Activated naive CD4-positive, alpha-beta T cell treated with anti-CD3 and anti-CD28 coated beads, Interleukin-2, amount 50 U/mL, for 72 hours (primary cell): ENCODE measurements at places on chromosomes 7 and 10.

GRCh38 chr7:105538339-105538738 lies 6.3 kb downstream of the RINT1 start:
- DNase-seq = no peak

- no peak for DNase-seq
These were observed 29.8 kb downstream of the FHIP2A start for GRCh38 chr10:114851336-114851735.

DNA sequence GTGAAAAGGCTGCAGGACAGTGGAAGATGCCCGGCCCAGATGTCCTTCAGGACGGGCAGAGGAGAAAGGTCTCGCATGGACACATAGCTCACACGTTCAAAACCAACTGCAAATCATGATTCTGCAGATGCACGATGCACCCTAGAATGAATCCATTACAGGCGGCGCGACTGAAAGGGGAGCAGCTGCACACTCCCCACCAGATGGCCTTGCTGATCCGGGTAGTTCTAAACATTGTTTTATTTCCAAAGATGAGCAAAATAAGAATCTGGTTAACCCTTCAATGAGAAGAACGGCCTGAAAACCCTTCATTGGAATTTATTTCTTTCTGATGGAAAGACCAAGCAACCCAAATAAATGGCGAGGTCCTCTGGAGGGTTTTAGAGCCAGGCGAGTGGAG lies 33.8 kb downstream of the CHST15 start:
- no peak for DNase-seq

DNA sequence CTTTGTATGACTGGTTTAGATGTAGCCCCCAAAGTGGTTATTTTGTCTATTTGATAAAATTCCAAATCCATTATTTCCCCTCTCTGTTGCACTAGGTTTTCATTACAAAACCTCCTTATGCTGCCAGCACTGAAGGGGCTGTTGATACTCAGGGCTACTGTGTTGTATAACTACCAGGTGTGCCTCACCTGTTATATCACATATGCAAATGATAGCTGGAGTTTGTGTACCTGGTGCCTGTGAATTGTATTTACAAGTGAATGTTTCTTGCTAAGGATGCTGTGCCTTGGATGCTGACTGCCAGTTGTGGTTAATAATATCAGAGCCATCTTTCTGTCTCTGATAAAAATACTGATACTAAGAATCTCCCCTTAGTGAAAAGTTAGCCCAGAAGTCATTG lies 84.8 kb upstream of the CCDC6 start:
- no peak for DNase-seq

- no peak for DNase-seq
These were observed at the start of gene ELN for GRCh38 chr7:74027683-74028320. TSS of gene ELN (plus strand) at chr7:74028173. CDS start at chr7:74028188, 15 bp downstream.

DNA sequence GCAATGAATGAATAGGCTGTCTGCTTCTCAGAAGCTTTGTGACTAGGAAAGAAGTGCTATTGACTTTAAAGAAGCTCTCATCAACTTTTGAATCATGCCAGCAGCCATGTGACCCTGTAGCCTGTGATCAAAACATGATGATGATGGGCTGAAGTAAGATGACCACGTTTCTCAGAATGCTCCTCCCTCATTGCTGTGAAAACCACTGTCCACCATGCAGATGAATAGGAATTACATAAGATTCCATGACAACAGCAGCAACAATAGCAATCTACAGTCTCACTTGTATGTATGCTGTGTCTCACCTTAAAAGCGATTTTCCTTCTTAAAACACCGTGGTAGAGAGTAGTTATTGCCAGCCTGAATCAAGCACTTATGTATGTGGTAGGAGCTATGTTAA lies 228.4 kb downstream of the TRIL start:
- no peak for DNase-seq

DNA sequence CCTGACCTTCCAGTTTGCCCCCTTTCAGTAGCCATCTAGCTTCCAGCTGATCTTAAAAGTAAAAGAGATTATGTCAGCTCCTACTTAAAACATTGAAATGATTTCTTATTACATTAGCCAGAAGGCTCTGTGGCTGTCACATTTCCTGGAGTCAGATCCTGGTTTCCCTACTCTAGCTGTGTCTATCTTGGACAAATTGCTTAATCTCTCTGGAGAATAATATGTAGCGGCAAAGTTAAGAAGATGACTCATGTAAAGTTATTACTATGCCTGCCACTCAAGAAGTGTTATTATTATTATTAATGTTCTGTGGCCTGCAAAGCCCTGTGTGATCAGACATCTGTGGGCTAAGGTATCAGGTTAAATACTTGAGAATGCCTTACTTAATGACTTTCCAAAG lies 107.2 kb downstream of the RUNDC3B start:
- DNase-seq = no peak

DNA sequence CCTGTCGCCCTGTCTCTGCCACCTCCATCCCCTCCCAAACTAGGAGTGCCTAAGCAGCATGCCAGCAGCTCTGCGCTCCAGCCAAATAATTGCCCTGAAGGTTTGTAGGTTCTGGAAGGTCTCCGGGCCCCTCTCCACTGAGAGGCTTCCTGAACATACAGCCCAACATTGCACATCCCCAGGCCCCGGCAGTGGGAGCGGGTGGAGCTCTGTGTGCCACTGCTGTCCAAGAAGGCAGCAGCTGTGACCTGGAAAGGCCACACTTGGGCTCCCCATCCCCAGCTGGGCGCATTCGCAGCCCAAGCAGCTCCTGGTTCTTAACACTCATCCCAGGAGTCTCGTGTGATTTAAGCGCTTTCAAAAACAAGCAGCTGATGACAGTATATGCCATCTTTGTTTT lies 95.7 kb downstream of the COL13A1 start:
- no peak for DNase-seq

- DNase-seq = peak; percentile 22
These were observed 571 bp downstream of the KDM7A start for GRCh38 chr7:140176122-140176701.

- DNase-seq = no peak
These were observed 64.5 kb downstream of the MCMBP start for GRCh38 chr10:119807960-119808697.

GRCh38 chr10:122559228-122559627 lies 1.3 kb upstream of the DMBT1 start:
- DNase-seq = no peak

GRCh38 chr7:89451911-89452310 lies 656.4 kb upstream of the TEX47 start:
- DNase-seq = no peak

- no peak for DNase-seq
These were observed 100.7 kb downstream of the OSBPL3 start for GRCh38 chr7:24879291-24879690.

DNA sequence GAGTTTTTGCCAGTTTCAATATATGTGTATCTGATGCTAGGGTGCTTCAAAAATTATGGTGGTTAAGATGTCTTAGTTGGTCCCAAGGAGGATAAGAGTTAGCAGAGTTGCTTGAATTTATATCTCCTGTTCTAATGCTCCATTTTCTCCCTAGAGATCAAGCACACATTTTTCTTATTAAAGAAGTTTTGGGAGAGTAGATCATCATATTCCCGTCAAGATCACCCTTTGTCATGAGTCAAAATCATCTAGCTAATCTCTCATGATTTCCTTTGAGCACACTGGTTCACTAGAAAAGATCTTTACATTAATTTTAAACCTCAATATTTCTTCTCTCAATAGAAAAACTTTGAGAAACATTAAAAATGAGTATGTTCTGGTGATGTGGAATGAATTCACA lies 429.9 kb upstream of the SEMA3A start:
- DNase-seq = no peak

DNA sequence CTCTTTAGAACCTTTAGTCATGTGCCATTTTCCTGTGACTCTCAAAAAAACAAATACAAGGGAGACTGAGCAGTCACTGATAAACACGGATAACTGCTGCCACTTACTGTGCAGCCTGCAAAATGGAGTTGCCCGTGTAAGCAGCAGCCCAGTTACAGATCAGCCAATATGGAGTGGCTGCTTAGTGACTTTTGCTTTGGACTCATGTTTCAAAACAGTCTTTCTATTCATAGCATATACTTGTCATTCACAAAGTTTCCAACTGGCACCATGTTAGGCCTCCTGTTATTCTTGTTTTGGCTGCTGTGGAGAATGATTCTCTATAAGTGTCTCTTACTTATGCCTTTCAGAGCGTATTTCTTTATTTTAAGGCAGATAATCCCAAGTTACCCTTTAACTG lies 3.0 kb downstream of the FAM204A start:
- DNase-seq = no peak

- no peak for DNase-seq
These were observed 29.9 kb downstream of the HEPACAM2 start for GRCh38 chr7:93196336-93196735.

DNA sequence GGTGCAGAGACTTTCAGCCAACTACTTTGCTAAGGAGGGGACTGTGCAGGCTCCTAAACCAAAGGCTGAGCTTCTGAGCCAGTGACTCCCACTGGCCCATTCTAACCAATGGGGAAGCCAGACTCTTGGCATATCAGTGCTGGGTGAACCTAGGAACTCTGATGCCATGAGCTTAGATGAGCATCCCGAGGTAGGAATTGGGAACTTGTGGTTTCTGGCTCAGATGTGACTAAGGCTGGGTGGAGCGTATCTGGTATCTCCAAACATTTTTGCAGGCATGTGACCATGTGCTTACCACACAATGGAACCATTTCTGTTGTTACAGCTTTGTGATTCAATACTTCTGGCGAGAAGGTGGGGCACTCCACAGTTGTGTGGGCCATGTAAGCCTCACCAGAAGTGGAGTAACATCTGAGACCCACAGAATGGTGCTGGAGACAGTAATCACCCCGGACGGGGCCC lies 2.5 kb upstream of the AVPI1 start:
- no peak for DNase-seq

- DNase-seq = no peak
These were observed 174.5 kb upstream of the HDAC9 start for GRCh38 chr7:18320971-18321567.

DNA sequence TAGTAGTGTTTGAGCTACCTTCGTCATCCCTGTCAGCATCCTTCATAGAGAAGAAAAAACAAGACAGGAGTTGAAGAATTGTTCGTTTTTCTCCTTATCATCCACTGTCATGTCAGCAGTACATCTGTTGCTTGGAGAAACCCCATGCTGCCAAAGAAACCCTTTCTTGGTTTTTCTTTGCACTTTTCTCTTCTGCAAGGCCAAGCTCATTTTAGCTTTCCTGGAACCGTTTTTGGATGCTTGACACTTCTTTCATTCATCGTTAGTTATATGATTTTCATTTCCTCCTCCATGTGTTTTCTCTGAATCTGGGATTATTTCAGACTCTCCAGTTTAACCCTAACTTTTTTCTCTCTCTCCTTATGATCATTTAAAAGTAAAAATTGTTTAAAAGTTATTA lies 58.9 kb downstream of the MMRN2 start:
- no peak for DNase-seq

DNA sequence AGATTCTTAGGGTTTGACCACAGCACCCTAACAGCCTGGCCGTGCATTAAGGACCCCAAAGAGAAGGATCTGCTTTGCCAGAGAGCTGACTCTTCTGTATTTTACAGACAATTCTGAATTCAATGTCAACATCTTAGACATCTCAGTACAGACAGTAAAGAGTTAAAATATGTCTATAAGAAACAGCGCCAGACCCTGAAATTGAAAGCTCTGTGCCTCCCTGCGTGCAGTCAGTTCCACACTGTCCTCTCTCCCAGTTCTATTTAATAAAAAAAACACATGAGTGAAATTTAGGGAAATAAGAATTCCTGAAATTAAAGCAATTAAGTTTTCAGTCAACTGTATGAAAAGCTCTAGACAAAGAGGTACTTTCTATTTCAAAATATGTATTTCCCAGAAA lies 45.1 kb downstream of the MET start:
- DNase-seq = no peak

- no peak for DNase-seq
These were observed 1.7 kb upstream of the FAM3C start for GRCh38 chr7:121397822-121398221.

DNA sequence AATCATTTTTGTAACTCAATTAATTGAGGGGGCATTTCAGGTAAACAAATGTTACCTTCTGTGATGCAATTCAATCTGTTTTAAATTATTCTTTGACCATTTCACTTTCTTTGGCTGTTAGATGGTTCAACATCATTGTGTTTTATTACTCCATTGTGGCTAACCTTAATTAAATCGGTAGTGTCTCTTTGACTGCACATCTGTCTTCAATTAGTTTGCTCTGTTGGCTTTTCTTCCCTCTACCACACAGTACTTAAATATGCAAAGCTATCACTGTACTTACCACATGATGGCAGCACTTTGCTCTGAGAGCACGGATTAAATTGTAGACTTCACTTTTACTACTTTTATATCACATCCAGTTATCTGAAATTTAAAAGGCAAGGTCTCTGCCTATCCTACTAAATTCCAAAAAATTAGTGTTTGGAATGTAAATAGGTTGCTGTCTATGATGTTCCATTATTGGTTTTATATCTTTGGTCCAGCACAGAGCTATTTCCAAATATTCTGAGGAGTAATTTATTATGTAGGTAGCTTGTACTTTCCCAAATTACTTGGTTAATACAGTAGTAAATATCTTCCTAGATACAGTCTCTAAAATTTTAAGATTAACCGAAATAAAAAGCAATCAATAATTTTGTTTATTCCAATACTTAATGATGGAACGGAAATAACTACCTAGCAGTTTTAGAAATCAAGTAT lies 352.0 kb downstream of the PCLO start:
- DNase-seq = no peak

DNA sequence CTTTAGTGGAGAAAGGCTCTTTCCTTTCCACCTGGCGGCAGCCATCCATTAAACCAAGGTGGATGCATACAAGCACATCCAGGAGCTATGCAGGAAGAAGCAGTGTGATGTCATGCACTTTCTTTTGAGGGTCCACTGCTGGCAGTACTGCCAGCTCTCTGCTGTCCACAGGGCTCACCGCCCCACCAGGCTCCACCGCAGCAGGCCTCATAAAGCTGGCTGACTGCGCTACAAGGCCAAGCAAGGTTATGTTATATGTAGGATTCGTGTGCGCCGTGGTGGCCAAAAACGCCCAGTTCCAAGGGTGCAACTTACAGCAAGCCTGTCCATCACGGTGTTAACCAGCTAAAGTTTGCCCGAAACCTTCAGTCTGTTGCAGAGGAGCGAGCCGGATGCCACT lies 37.3 kb upstream of the TRUB1 start:
- DNase-seq = no peak

DNA sequence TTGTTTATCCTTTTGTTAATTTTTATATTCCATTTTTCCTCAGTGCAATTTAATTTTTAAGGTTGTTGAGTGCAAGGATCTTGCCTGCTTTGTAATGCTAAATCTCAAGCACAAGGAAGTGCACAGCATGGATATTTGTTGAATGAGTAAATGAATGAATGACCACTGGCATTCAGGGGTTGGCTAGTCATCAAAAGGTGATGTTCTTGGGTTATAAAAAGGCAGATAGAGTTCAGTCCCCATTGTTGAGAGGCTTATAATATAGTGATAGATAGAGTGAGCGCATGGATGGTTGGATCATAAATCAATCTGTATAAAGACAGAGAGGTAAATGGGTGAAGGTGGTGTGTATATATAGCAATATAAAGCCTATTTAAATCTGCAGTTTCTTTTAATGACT lies 193.2 kb upstream of the KLF6 start:
- DNase-seq = no peak

GRCh38 chr10:79239275-79239779 lies 107.9 kb upstream of the PPIF start:
- DNase-seq = no peak

GRCh38 chr10:113753020-113753692 lies 1.7 kb downstream of the PLEKHS1 start:
- DNase-seq = no peak

GRCh38 chr10:104350127-104350635 lies 3.5 kb upstream of the CFAP58 start:
- DNase-seq = no peak

GRCh38 chr7:18754766-18755165 lies 259.2 kb downstream of the HDAC9 start:
- no peak for DNase-seq
